Activated T-cell treated with anti-CD3 and anti-CD28 coated beads, Interleukin-2, amount 50 U/mL, for 72 hours (primary cell): ENCODE measurements at places on chromosomes 3 and 15. TPM values are rescaled to one million over a fixed set of nuclear protein-coding genes. Genes with fewer than 3 reads are reported as not detected.

Gene STT3B
- 100 TPM for total RNA-seq

Gene GOLGA8T
- not detected for total RNA-seq

Gene SLC6A11
- total RNA-seq = not detected

Gene OXTR
- 0.62 TPM for total RNA-seq
